Putamen (tissue), 1 donor: ENCODE measurements at places on chromosomes 7 and 10.

- DNase-seq, result no peak
These were observed 74.3 kb upstream of the RET start for GRCh38 chr10:43002596-43002995.

- no peak for DNase-seq
These were observed 24.9 kb downstream of the TRRAP start for GRCh38 chr7:98903246-98903645.

DNA sequence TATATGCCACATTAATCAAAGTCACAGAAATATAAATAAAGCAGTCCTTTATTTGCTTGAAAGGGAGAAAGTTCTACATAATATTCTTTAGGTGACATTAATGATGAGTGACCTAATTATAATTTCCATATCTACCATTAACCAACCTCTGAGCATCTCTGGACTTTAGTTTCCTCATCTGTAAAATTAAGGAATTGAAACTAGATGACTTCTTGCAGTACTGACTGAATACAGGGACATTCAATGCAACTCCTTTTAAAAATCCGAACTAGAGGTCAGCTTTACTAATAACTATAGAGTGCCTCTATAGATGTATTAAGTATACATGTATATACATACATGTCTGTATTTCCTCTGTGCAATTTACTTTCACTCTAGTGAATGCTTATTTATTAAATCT lies 3.9 kb downstream of the FMC1 start:
- no peak for DNase-seq

DNA sequence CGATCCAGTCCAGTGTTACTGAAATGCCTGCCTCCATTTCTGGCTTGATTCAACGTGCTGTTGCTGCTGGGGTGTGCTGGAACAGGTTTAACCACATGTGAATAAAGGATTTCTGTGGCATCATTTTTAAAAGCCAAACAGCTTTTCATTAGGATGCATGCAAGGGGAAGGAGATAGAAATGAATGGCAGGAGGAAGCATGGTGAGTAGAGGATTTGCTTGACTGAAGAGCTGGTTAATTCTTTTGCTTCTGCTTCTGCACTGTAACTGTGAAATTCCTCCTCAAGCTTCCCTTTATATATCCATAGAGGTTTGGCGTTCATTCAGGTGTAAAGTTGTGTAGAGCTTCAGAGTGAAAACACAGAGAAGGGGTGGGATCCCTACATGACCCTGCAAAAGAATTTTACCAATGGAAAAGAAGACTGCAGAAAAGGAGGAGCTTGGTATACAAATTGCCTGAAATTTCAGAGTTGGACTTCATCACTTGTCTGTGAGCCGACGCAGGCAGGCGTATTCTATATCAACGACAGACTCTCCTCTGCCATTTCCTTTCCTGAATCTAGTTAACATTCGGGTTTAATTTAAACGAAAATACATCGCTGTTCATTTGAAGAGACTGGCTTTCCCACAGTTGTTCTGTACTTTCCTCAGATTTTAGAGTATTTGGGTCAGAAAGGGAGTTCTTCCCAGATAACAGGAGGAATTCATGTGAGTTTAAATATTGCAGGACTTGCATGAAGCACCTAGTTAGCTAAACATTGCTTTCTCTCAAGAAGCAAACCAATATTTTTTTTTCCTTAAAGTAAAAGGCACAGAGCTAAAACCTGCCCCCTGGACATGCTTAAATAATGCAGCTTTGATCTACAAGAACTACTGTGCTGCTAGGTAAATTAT lies at the start of gene SOSTDC1:
TSS of gene SOSTDC1 (minus strand) at position 270 of the 893 bp plus-strand sequence. CDS start at position 200, 70 bp downstream.
- DNase-seq, result no peak

DNA sequence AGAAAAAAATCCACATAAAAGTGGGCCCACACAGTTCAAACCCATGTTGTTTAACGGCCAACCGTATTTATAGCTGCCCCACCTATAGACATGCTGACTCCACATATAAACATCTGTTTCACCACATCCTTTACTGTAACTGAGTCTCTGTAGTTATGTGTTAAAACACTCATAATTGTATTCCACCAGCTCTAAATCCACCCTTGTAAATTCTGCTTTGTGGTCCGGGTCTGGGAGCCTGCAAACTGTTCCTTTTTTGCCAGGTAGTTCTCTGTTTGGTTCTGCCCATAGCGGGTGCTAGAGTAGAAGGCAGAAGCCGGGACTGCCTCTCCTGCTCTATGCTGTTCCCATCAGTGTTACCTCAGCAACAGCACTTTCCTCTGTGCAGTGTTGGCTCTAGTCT lies 20.2 kb upstream of the FHIP2A start:
- DNase-seq, result no peak

- no peak for DNase-seq
These were observed 14.5 kb downstream of the SH2D4B start for GRCh38 chr10:80552151-80552646.

DNA sequence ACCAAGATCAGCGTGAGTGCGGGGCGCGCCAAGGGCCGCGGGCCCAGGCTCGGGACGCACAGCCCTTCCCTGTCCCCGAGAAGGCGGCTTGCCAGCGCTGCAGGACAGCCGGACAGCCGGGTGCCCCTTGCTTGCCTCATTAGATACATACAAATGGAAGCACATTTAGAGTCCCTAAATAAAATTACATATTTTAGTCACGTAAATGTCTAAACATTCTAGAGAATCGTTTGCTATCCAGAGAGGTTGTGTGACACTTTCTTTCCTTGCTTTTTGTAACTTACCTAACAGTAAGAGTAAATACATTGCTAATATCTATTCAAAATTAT lies 4.8 kb downstream of the VSTM2A start:
- no peak for DNase-seq

DNA sequence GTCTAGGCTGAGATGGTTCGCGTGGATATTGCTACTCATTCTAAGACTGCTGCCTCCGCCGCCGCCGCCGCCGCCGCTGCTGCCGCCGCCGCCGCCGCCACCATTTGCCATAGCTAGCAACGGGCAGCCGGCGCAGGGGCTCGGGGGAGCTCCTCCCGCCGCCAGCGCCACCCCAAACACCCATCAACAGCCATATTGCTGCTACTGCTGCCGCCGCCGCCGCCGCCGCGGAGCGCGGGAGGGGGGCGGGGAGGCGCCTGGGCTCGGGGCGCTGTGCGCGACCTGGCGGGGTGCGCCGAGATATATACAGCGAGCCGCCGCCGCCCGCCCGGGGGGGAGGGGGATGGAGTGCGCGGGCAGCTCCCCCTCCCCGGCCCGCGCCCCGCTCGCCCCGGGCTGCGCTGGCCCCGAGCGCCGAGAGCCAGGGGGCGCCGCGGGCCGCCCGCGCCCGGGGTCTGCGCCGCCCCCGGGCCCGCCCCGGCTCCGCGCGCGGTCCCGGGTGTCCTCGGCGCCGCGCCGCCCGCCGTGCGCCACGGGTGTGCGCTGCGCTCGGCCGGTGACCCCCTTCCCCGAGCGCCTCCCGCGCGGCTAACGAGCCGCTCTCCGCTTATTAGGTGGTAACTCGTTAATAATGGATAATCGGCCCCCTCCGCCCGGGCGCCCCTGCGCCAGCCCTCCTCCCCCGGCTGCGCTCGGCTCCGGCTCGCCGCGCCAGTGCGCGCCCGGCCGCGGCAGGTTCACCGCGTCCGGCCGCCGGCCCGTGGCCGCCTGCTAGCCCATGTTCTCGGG lies at the start of gene KCNMA1:
TSS of gene KCNMA1 (minus strand) at position 277 of the 789 bp plus-strand sequence.
- DNase-seq, result no peak
